ENCODE measurements at places on chromosomes 2 and 18.
A peak's percentile ranks its signal among the peaks of the same experiment; 100 is the strongest.

- DNase-seq, result no peak
Observed at GRCh38 chr18:64097497-64097896, 51.4 kb downstream of the LINC00305 start.

- no peak for DNase-seq
Observed at GRCh38 chr2:189336276-189336975, 104.8 kb upstream of the WDR75 start.

DNA sequence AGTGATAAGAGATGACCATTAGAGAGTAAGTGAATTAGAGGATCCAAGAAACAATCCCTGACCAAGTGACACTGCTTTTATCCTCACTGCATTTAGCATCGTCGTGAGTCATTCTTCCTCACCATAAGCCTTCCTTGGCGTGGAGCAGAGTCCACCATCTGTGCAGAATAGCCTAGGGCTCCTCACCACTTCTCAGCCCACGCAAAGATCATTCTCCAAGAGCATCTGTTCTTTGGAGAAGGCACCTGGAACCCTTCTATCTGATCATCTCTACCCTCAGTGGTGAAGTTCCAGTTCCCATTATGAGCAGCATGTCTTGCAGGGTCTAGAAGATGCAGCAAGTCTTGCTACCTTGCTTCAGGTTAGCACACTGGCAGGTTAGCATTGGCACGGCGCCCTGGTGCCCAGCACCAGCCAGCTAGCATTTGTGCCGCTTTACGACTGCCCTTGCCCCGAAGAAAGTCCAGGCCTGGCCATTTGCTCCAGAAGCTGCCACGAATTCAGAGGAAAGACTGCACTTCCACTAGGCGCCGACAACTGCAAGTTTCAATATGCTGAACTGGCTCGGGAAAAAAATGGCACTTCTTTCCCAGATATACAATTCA is 225.8 kb downstream of the TTC32 start:
- no peak for DNase-seq

- DNase-seq, result no peak
Observed at GRCh38 chr2:221124532-221125240, 447.4 kb downstream of the EPHA4 start.

DNA sequence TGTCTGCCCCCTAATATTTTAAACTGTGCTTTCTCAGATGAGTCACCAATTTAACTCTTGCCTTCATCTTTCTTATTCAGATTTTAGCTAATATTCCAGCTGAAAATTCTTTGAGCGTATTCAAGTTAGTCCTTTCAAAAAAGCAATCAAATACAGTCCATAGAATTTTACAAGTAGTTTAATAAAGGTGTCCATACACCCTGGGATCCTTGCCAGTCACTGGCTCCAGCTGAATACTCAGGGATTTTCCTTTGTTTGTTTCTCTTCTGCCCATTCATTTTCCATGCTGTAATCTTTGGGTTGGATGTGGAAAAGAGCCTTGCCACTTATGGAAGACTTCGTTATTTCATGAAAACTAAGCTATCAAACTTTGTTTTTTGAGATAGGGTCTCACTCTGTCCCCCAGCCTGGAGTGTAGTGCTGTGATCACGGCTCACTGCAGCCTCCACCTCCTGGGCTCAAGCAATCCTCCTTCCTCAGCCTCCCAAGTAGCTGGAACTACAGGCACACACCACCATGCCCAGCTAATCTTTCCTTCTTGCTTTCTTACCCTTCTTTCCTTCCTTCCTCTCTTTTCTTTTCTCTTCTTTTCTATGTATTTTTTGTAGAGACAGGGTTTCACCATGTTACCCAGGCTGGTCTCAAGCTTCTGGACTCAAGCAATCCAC is 34.0 kb downstream of the VSNL1 start:
- no peak for DNase-seq

DNA sequence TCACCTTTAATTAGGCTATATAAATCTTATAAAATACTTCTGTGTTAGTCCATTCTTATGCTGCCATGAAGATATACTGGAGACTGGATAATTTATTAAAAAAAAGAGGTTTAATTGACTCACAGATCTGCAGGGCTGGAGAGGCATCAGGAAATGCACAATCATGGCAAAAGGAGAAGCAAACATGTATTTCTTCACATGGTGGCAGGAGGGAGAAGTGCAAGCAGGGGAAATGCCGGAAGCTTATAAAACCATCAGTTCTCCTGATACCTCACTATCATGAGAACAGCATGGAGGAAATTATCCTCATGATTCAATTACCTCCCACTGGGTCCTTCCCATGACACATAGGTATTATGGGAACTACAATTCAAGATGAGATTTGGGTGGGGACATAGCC is 504.4 kb downstream of the RIT2 start:
- no peak for DNase-seq

GRCh38 chr2:9984217-9984739 is 32.8 kb downstream of the GRHL1 start:
- peak; percentile 49 for DNase-seq

- DNase-seq, result no peak
Observed at GRCh38 chr2:172099472-172100079, 3.1 kb downstream of the DLX2 start.

DNA sequence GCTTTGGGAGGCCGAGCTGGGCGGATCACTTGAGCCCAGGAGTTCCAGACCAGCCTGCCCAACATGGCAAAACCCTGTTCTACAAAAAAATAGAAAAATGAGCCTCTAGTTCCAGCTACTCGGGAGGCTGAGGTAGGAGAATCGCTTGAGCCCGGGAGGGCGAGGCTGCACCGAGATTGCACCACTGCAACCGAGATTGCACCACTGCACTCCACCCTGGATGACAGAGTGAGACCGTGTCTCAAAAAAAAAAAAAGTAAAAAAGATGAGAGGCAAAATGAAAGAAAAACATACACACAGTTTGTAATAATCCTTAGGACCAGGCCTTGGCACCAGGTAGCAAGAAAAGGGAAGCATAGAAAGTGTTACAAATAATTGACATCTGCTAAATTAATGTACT is 22.0 kb downstream of the RBM43 start:
- DNase-seq, result no peak

GRCh38 chr2:127743477-127744026 is 42.3 kb downstream of the SFT2D3 start:
- DNase-seq, result no peak

- DNase-seq, result no peak
Observed at GRCh38 chr2:194301946-194302345, 1355.1 kb upstream of the SLC39A10 start.

DNA sequence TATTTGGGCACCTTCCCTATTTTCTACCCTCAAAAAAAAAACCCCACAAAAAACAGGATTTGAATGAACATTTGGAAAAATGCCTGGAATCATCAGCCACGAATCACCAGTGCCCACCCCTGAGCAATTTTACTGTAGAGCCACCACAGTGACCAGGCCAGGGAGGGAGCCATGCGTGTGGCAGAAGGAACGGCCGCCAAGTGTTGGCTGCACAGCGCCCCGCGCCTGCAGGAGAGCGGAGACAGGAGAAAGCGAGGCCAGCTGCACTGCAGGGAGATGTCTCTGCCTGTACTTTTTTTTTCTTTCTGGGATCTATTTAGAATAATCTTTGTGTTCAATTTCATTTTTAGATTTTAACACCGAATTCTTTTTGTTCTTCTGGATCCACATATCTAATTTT is 269.3 kb upstream of the RAB12 start:
- no peak for DNase-seq

DNA sequence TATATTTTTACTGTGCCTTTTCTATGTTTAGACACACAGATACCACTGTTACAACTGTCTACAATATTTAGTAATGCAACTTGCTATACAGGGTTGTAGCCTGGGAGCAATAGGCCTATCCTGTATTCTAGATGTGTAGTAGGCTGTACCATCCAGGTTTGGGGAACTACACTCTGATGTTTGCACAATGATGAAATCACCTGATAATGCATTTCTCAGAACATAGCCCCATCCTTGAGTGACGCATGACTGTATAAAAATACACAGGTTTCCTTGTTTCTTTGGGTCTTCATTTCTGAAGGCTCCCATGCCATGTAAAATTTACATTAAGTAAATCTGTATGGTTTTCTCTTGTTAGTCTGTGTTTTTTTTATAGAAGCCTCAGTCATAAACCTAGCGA is 270.9 kb upstream of the SKOR2 start:
- DNase-seq, result no peak

GRCh38 chr2:219169930-219170654 is at the start of gene SLC23A3:
Gene SLC23A3, minus strand, starts transcription at chr2:219170029. Its CDS starts 45 bp downstream, at chr2:219169984.
- DNase-seq, result no peak

DNA sequence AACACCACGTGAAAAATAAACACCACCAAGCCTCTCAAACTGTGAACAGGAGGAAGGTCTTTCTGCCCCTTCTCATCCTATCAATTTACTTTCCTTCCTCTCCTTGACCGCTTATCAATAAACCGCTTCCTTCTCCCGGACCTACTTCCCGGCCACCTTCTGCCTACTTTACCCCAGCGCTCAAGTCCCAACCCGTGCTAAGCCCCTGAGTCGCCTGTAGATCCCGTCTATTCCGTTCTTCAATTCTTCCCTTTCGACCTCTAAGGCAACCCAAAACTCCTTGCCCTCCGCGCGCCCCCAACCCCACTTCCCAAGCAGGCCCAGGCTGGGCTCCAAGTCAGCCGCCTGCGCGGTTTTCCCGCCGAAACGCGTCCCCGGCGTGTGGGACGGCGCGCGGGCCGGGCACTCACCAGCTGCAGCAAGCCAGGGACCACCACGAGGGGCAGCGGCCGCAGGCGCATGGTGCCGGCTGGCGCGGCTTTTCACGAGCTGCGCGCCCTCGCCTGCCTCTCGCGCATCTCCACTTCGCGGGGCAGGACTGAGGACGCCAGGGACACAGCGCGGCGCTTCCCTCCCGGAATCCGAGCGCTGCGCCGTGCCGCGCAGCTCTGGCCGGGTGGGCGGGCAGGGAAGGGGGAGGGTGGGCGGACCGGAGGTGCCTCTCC is at the start of gene NXPH2:
Gene NXPH2, minus strand, starts transcription at position 610 of the 665 bp plus-strand sequence. Its CDS starts 149 bp downstream, at position 461.
- no peak for DNase-seq

DNA sequence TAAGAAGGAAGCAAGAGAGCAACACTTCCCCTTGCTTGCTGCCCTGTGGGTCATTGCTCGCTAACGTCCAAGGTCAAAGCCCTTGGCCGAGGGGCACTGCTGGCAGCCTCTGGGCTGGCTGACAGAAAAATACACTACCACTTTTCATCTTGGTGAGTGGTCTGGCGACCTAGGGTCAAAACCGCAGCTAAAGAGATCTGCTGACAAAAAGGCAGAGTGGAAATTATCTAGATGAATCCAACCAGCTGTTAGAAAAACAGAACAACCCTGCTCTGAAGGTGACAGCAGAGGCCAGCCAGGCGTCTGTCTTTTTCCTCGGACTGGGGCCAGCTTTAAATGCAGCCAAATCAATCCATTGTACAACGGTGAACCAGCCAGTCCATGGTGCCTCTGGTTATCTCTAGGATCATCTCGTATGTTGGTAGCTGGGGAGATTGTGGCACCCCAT is 92.6 kb downstream of the CD8B2 start:
- DNase-seq, result no peak

DNA sequence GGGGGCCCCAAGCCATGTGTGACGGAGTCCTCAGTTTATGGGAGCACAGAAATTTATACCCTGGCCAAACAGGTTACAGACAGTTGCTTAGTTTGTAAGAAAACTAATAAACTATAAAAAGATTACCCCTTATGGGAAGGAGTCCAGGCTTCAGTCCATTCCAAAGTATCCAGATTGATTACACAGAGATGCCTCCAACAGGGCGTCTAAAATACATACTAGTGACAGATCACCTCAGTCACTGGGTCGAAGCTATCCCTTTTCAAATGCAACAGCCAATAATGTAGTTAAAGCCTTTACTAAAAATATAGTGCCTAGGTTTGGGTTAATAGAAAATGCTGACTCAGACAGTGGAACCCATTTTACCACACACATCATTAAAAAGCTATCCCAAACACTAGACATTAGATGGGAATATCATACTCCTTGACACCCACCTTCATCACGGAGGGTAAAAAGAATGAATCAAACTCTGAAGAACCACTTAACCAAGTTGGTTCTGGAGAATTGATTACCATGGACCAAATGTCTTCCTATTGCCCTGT is 10.7 kb downstream of the PRPF40A start:
- DNase-seq, result no peak

DNA sequence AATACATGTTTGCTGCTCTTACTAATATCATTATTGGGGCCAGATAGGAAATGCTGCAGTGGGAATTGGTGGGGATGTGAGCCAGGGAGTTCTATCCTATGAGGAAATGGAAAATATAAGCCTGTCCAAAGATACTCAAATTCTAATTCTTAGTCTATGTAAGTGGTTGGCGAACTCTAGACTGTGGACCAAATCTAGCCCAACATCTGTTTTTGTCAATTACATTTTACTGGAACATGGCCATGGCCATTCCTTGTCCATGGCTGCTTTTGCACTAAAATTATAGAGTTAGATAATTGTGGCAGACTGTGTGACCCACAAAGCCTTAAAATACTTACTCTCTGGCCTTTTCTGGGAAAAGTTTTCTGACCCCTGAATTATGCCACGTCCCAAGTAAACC is 113.3 kb downstream of the MGAT5 start:
- DNase-seq, result no peak

- no peak for DNase-seq
Observed at GRCh38 chr2:11154016-11154922, 998 bp upstream of the SLC66A3 start.

- no peak for DNase-seq
Observed at GRCh38 chr18:37122877-37123276, 293.9 kb downstream of the KIAA1328 start.

- DNase-seq, result no peak
Observed at GRCh38 chr2:54879598-54880332, 156.3 kb downstream of the EML6 start.
